Stimulated activated CD8-positive, alpha-beta memory T cell treated with anti-CD3 and anti-CD28 coated beads, Interleukin-4, amount 100 ng/mL, for 24 hours (primary cell): ENCODE measurements at places on chromosomes 5 and 9.

- no peak for DNase-seq
Observed at GRCh38 chr5:173041881-173042762, 14.0 kb upstream of the CREBRF start.

GRCh38 chr9:20941174-20941690, 90.2 kb downstream of the HACD4 start:
- peak; percentile 7 for DNase-seq

- DNase-seq: no peak
Observed at GRCh38 chr5:179241175-179241574, 104.1 kb downstream of the ADAMTS2 start.

- no peak for DNase-seq
Observed at GRCh38 chr5:115460472-115460871, 84.1 kb downstream of the FEM1C start.

DNA sequence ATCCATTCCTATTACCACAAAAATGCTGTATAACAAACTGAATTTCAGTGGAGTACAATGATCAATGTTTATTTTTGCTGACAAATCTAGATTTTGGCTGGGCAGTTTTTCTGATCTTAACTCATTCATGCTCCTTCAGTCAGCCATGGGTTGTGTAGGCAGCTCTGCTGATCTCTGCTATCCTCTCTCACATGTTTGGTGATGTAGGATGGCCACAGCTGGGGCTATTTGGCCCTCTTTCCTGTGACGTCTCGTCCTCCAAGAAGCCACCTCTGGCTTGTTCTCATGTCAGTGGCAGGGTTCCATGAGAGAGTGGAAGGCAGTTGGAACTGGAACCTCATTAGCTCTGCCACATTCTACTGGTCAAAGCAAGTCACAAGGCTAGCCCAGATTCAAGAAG, 8.9 kb downstream of the NLN start:
- DNase-seq: no peak

DNA sequence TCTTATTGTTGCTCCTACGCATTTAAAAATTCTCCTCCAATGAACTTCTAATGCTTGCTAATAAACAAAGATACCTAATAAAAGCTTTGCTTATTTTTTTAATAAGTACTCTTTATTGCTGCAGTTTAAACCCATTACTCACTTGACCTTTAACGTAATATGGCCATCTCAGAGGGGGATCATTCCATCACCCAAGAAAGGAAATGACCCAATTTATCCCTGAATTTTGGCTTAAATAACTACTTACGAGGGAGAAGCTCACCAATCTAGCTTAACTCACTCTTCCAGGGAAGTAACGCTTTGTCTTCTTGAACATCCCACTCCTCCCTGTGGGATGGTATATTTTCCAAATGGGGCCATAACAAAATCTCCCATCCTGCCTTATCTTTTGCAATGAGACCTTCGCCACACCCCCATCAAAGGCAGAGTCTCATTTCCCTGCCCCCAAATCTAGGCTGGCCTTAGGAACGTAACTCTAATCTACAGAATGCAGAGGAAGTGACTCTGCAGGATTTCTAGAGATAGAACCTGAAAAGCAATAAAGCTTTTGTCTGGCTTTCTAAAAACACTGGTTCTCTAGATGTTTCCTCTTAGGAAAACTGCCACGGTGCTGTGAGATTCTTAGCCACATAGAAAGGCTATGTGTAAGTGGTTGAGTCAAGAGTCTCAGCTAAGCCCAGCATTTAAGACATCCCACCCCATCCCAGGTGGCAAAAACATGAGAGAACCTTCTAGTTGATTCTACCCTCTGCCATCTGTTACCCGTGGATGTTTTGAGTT, 310.0 kb downstream of the ASTN2 start:
- DNase-seq: no peak

DNA sequence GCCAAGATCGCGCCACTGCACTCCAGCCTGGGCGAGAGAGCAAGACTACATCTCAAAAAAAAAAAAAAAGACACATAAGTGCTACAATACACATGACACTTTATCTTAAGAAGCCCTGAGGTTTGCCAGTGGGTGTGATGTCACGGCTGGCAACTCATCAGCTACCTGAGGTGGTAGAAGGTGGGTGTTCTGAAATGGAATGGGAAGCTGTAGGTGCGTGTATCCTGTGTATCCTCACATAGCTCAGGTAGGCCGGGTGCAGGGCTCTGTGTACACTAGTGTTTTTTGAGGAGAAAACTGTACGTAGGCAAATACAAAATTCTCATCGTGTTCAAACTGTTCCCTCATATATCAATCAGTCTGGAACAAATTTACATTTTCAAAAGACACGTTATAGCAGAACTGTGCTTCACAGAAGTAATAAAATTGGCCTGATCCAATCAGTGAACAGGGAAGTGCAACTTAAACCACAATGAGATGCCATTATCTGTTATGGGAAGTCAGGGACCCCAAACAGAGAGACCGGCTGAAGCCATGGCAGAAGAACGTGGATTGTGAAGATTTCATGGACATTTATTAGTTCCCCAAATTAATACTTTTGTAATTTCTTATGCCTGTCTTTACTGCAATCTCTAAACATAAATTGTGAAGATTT, 10.4 kb downstream of the BICD2 start:
- no peak for DNase-seq

DNA sequence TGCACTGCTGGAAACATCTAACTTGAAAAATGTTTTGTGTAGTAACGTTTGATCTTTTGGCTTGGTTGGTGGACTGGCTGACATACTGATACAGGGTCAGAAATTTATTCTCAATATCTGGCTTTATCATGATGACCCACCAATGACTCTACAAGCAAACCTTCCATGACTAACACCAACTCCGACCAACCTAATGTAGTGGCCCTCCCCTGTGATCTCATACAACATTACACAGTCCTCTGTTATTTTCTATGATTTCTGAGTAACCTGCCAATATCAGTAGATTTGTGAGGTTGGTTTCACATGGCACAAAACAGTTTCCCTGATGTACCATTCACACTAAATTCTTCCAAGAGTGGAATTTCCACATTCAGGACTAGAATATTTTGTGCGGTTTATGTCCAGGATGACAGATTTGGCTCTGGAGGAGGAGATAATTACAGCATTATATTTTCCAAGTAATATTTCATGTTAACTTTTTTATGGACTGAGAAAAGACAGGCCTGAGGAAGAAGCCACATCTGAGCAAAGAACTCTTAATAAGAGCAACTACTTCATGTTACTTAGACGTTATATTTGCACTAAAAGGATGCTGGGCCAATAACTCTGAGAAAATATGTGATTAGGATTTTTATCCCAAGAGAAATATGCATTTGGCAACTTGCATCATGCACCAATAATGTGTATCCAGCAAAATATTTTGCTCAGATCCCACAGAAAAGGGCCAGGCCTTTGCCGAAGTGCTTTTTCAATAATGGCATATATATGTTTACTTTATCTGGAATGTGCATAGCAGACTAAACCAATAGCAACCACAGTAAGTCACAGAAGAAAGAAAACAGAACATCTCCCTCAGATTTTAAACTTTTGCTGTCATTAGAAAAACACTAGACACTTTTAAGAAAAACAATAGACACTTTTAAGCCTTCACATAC, 273.4 kb downstream of the KCNN2 start:
- no peak for DNase-seq

- no peak for DNase-seq
Observed at GRCh38 chr9:100306283-100306682, 46.5 kb downstream of the TEX10 start.

- peak; percentile 14 for DNase-seq
Observed at GRCh38 chr9:79687131-79687447, 115.3 kb downstream of the TLE4 start.

DNA sequence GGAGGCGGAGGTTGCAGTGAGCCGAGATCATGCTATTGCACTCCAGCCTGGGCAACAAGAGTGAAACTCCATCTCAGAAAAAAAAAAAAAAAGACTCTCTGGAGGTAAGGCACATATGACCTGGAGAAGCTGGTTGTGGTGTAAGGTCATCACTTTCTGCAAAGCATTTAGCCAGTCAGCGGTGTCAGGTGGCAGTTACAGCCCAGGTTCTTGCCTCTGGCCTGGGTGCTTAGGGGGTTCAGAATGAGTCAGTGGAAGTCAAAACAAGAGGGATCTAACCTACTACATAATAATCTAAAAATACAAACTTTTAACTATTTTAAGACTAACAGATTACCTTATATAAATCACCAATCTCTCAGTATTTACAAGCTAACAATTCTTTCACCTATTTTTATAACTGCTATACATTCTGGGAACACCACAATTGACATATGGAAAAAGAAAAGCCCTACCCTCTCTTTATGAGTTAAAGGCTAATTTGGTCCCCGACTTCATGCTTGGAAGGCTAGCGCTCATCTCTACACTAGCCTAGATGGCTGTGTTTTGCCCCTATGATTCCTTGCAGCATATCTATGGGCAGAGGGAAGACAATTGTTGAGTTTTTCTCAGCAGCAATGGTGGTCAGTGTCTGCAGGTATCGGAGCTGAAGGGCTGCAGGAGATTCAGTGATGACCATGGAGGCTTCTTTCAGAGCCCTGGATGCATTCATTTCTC, 29.2 kb downstream of the STOM start:
- DNase-seq: no peak

GRCh38 chr5:132422720-132423437, 53.4 kb downstream of the SLC22A5 start:
- DNase-seq: no peak

DNA sequence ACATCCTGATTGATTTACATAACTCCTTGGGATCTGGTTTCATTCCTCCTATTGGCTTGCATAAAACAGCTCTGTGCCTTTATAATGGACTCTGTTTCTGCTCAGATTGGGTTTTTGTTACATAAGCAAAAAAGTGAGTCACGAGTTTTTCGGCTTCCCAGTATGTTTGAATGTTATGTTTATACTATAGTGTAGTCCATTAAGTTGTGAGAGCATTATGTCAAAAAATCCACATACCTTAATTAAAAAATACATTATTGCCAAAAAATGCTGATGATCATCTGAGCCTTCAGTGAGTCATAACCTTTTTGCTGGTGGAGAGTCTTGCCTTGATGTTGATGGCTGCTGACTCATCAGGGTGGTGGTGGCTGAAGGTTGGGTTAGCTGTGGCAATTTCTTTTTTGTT, 144.6 kb downstream of the CCDC171 start:
- DNase-seq: no peak

DNA sequence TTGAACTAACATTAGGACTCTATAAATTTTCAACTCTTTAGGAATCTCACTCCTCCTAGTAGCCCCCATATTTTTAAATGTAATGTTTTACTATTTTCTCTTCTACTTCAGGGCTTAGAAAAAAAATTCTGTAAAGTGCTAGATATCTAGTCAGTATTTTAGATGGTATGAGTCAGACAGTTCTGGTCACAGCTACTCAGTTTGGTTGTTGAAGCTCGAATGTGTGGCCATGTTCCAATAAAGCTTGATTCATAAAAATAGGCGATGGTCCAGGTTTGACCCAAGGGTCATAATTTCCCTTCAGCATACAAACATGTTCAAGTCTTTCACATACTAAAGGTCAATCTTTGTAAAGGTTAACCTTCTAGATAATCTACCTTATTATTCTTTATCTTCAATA, 566.0 kb upstream of the CDH18 start:
- no peak for DNase-seq

DNA sequence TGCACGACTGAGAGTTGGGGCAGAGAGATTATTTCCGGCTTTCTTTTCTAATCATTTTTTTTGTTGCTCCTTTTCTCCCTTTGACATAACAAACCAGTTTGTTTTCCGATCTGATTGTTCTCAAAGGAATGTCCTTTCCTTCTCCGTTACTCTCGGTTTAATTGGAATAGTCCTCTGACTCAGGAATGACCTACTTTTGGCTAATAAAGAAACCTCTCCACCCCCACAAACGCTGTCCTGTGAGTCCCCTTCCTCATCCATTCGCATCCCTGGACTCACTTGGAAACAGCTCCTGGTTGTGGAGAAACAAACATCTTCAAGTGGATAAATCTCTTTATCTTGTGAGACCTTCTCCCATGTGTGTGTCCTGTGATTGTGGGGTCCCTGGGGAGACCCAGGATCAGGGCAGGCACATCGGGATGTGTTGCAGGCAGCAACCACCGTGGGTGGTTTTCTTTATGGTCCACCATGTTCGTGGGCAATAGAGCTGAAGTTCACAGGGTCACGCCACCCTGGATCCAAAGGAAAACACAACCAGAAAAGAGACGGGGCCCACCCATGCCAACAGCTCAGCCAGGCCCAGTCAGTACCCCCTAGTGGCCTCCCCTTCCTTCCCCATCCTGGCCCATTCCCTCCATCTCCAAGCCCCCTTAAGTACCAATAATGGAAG, 45.2 kb upstream of the NEK6 start:
- no peak for DNase-seq

GRCh38 chr9:83154821-83155220, 91.9 kb upstream of the RASEF start:
- DNase-seq: no peak

GRCh38 chr9:135969064-135969683, 8.0 kb upstream of the UBAC1 start:
- no peak for DNase-seq

DNA sequence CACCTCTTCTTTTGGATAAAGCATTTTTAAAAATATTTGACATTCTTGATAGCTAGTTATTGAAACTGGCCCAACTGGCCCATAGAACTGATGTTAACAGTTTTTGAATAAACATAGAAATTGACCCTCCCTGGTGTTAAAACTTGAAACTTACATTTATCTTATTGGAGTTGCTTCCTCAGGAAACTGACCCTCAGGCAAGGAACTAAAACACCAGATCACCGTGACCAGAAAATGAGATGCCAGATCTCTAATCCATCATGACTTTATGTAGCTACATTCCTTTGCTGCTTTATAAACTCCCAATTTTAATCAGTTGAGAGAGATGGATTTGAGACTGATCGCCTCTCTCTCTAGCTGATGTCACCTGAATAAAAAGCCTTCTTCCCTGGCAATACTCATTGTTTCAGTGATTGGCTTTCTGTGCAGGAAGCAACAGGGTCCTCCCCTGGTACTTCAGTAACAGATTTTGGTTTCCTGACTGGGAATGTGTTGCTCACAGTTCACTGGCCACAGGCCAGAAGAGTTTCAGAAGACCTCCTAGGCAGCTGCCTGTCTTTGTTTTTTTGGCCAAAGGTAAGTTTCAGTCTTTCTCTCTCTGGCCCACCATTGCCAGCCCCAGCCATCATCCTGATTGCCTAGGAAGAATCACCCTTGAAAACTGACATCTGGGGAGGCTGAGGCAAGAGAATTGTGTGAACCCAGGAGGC, 212.4 kb downstream of the DTWD2 start:
- DNase-seq: no peak

- DNase-seq: no peak
Observed at GRCh38 chr5:35369965-35370790, 139.9 kb upstream of the PRLR start.

- no peak for DNase-seq
Observed at GRCh38 chr5:55136521-55136920, 23.4 kb upstream of the GPX8 start.
